ENCODE measurements at places on chromosomes 1 and 21. TPM values are rescaled to one million over a fixed set of nuclear protein-coding genes. Genes with fewer than 3 reads are reported as not detected.

OR2T6 gene
- total RNA-seq = not detected

DNA sequence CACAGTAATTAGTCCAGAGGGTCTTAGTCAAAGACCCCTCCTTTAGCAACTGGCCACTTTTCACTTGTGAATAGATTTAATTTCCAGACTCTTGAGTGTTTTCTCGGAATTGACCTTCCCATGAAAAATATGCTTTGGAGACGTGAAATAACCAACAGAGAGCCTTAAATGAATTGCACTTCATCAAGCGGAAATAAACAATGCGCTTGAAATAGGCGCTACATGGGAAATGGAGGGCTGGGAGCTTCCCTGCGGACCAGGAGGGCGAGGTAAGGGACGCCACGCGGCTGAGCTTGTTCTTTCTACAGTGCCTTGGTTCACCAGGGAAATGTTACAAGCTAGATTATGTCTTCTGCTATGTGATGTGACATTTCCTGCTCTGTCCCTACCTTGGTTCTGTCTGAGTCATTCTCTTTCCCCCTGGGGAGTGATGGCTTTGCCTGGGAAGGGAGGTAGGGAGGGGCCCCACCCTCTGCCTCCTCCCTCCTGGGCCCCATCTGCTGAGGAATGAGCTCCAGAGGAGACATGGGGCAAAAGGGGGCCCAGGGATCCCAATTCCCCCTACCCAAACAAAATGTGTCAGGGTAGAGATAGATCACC is 619.3 kb downstream of the PTPRU start:
- DNase-seq = no peak

DNA sequence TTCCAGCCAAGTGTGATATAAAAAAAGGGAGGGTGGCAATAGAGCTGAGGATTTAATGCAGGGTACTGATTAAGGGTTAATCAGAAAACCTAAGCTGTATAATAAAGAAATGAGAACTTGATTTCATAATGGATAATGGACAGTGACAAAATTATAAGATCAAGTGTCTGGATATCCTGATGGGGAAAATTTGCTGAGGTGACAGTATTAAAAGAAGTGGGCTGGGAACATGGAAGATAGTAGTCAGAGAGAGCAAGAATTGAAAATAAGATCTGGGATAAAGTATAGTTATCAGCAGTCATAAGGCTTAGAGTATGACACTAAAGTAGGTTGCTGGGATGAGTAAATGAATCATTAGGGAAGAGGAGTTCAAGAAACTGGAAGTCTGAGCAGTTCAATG is 627.3 kb upstream of the RGS18 start:
- no peak for DNase-seq

GIPC2 gene
- total RNA-seq = 0.28 TPM

RSPO1 gene
- not detected for total RNA-seq

GRCh38 chr1:157202331-157202730 is 64.1 kb upstream of the ETV3 start:
- DNase-seq = no peak

GRCh38 chr1:63739452-63739851 is 34.4 kb upstream of the ROR1 start:
- no peak for DNase-seq

LRRN2 gene
- total RNA-seq = 0.66 TPM

ATF3 gene
- total RNA-seq = 4.4 TPM

DNA sequence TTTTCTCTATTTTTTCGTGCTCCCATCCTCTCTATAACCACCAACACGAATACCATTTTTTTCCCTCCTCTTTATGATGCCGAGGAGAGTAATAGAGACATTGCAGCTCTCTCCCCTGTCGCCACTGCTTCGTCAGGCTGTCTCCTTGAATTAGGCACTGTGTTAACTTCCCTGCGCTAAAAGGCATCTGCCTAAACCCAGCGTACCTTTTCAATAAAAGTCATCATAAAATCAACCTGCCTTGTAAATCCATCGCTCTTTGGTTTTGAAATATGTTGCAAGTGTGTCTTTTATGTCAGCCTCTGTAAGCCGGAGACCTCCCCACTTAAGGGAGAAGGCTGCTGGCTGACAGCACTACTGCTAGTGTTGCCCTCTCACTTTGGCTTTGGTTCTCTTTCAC is 8.7 kb downstream of the RNF220 start:
- no peak for DNase-seq

GRCh38 chr1:11704691-11705475 is 13.4 kb downstream of the DRAXIN start:
- no peak for DNase-seq

DNA sequence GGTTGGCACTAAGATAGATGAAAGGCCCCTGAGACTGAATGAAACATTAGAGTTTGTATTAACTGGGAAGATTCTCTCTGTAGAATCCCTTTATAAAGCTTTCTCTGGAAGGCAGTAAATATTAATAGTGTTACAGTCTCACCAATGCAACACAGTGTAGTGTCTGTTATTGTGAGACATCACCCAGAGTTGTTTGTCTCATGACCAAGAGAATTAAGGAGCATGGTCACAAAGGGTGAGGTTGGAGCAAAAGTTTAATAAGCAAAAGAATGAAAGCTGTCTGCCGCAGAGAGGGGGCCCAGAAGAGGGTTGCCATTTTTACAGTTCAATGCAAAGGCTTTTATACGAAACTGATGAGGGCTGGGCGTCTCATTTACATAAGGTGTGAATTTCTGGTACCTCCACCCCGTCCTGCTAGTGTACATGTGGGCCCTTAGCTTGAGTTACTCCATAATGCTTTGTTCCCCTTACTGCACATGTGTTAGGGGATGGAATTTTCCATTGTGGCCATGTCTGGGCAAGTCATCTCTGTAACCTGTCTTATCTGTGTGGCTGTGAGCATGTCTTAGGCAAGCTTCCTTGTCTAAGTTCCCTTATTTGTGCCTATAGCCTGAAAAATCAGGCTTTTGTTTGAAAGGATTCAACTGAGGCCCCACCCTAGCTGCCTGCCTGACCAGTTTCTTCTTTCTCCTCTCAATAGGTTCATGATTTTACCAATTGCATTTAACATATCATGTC is 184.1 kb downstream of the RASAL2 start:
- no peak for DNase-seq

DNA sequence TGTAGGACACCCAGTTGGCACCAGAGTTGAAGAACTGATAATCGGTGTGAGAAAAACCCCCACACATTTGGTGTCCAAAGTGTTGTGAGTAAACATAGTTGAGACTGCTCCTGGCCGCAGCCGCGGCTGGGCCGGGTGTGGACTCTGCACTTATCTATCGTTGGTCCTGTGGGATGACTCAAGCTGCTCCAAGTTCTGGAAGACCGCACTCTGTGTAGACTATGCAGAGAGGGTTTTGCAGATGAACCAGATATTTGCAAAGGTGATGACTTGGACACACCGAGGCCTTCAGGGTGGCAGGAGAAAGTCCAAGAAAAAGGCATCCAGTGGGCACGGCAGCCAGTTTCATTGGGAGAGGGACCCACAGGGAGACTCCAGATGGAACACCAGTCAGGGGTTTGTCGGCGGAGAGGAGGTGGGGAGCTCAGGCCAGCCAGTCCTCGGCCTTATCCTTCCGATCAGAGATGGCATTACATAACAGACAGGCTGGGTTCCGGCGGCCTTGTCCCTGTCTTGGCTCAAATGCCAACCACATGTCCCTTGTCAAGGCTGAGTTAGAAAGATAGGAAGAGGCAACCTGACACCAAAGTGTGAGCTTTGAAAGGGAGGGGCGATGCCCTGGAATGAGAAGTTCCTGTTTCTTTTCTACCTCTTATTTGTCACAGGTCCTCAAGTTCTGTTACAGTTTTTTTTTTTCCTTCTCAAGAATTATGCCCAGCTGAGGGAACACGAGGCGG is 21.1 kb downstream of the C2CD2 start:
- DNase-seq = no peak

GRCh38 chr1:21763694-21764419 is 19.1 kb downstream of the USP48 start:
- DNase-seq = no peak

GRCh38 chr1:205317311-205317917 is 4.1 kb downstream of the NUAK2 start:
- DNase-seq = no peak

DNA sequence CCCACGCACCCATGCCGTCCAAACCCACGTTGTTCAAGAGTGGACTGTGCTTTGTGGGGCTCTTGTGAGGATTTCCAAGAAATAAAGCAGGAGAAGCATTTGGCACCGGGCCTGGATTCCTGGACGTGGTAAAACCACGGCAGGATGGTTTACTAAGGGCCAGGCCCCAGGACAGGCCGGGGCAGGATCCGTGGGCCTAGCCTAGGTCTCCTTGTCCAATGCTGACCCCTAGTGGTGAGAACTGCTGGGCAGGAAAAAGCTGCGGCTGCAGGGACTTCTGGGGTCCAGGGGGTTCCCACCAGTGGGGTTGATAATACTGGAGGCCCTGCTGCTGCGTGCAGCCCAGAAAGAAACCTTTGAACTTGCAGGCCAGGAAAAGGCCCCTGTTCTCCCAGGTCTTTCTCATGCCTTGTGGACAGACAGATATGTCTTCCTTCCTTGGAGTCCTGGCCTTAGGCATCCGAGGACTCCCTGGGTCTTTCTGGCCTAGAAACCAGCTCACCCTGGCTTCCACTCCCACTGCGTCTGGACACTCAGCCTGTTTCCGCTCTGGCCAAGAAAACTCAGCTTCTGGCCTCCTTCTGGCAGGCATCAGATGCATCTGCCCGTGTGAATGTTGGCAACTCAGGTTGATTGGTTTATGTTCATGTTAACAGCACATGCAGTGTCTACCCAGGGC is 106.9 kb upstream of the TMEM51 start:
- DNase-seq = peak; percentile 43

GRCh38 chr1:218646288-218646687 is 301.2 kb downstream of the TGFB2 start:
- DNase-seq = no peak

SUSD4 gene
- total RNA-seq = 4.6 TPM

GSTM1 gene
- total RNA-seq = 12.9 TPM

DNA sequence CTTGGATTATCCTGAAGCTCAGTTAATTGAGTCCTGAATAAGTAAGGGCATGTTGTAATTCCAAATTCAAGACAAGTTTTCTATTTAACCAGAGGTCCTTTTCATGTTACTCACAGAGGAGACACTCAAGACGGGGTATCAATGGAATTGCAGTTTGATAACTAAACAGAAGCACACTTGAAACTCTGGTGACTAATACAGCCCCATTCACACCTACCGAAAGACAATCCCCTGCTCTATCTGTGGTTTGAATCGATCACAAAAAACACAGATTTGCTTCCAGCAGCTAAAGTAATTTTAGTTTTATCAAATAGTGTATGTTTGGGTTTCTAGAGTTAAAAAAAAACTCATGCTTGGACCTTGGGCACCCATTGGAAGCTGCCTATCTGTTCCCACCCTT is 60.4 kb downstream of the TEX35 start:
- no peak for DNase-seq

ZNF648 gene
- under 0.01 TPM for total RNA-seq

DNA sequence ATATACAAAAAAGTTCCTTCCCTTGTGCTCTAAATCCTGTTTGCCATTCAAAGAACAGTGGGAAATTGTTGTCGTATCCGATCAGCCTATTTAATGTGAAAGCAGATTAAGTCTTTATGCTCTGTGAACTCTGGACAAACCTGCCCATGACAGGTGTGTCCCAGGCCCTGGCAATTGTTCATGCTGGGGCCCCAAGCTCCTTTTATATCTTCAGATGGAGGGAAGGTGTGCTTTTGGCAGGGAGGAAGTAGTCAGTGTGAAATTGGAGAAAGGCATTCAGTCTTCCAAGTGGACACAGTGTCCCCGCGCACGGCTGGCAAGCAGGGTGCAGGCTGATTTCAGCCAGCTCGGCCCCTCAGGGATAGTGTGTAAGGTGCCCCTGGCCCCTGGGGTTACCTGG is 135.1 kb upstream of the F3 start:
- no peak for DNase-seq

GRCh38 chr1:116545359-116545705 is 25.5 kb downstream of the CD58 start:
- no peak for DNase-seq

DNA sequence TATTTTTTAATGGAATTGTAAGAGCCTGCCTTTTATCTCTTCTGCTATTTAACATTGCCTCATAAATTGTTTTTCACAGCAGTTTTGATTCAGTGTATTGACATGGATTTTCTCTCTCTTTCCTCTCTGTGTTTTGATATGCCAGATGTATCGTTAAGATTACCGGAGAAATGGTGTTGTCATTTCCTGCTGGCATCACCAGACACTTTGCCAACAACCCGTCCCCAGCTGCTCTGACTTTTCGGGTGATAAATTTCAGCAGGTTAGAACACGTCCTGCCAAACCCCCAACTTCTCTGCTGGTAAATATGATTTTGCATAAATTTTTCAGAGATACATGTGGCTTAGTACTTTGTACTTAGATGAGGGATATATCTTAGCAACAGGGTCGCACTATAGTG is 23.1 kb upstream of the DYNLT5 start:
- no peak for DNase-seq

GDAP2 gene
- 17.5 TPM for total RNA-seq

FHL3 gene
- total RNA-seq = 4.0 TPM

CD84 gene
- 10.1 TPM for total RNA-seq

DNA sequence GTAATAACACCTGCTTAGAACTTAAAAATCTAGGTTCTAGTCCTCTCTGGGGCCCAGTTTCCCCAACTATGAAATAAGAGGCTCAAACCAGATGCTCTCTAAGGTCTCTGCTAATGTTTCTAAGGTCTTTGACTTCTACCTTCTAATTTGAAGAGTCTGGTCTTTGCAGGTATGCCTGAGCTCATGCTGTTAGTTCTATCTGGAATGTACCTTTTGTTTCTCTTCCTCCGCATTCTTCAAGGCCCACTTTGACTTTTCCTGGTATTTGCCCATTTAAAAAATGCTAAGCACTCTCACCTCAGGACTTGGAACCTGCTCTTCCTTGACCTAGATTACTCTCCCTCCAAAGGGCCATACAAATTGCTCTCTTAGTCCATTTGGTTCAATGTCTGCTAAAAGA is 13.5 kb downstream of the SLC35D1 start:
- no peak for DNase-seq

DNA sequence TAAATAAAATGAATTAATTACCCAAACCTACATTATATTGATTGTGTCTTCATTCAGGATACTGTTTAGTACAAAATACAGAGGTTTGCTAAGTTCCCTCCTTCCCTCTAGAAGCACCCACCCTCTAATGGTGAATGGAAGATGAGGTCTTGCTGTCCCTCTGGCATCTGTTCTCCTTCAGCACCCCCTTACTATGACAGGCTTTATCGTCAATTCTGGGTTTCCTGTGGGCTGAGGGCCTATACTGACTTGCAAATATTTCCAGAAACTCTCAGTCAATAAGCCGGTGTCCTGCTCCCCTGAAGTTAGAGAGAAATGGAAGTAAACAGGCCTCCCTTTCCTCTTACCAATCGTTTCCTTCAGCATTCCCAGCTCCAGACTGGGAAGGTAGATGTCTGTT is 13.2 kb downstream of the LAX1 start:
- DNase-seq = no peak

DNA sequence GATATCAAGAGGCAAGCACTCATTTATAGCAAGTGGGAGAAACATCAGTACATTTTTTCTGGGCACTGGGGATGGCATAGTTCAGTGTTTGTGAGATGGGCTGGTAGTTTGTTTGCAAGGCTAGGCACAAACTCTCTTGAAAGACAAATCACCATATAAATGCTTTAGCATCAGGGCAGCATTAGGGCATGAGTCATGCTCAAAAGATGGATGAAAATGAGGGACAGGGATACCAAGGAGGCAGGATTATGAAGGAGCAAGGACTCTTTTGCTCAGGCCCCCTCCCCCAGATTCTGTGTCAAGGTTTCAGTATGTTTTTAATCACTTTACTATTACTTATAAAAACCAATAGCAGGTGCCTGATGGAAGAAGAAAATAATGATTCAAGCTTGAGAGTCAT is 43.9 kb upstream of the CAMK1G start:
- no peak for DNase-seq

- DNase-seq = no peak
These were observed 3.6 kb upstream of the FHAD1 start for GRCh38 chr1:15243275-15244043.
